ENCODE measurements at places on chromosomes 3 and 15.
A peak's percentile ranks its signal among the peaks of the same experiment; 100 is the strongest.

- DNase-seq: no peak
Measured at GRCh38 chr3:116145613-116146012, 299.7 kb downstream of the LSAMP start.

DNA sequence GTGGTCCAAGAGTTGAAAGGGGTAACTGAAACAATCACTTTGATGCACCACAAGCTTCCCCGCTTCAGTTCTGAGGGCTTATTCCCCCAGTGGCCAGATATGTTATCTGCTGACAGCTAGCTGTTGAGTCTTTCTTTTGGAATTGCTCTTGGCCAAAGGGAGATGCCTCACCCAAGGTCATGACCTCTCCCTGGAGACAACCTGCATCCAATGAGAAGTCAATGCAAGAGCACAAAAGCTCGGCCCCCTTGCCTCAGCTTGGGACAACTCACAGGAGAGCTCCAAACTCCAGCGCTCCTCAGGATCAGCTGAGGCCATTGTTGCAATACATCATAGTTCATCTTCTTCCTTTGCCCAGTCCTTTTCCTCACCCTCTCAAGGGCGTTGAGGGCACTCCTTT, 31.0 kb upstream of the THBS1 start:
- DNase-seq: no peak

DNA sequence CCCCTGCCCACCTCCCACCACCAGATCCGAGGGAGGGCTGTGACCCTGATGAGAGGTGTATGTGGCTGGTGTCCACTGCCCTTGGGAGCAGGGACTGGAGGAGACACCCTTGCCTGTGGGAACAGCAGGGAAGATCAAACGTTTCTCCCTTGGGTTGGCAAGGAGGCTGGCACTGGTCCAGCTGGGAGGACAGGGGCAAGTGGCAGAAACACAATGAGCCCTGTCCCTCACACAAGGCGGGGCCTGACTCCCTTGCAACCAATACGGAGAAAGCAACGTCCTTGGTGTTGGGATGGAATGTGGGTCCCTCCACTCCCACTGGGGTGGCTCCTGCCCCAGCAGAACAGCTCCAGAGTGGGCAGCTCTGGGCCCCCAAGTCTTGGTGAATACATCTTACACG, 5.2 kb downstream of the HYAL2 start:
- DNase-seq: no peak

DNA sequence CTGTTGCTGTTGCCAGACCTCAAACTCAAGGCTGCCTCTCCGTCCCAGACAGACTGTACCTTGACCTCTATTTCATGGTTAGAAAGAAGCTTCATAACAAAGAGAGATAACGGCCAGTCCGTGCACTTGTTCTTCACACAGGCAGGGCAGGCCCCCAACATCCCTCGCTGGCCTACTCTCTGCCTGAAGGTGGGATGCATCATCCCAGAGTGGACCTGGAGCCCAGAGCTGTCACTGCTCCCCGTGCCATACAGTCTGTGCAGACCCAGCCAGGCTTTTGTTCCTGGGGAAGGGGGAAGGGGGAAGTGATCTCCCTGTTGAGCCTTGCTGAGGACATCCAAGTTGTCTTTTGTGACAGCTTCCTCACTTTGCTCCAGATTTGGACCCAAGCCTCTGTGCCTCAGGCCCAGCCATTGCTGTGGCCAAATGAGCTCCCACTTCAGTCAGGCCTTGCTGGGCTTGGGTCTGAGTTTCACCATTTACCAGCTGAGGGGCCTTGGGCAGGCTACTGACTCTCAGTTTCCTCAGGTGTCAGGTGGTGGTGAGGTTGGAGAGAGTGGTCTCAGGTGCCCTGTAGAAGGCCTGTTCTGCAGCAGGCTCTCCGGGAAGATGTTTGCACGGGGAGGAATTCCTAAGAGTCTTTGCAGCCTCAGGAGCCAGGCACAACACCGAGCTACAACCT, 141.6 kb downstream of the DNAJB8 start:
- no peak for DNase-seq

DNA sequence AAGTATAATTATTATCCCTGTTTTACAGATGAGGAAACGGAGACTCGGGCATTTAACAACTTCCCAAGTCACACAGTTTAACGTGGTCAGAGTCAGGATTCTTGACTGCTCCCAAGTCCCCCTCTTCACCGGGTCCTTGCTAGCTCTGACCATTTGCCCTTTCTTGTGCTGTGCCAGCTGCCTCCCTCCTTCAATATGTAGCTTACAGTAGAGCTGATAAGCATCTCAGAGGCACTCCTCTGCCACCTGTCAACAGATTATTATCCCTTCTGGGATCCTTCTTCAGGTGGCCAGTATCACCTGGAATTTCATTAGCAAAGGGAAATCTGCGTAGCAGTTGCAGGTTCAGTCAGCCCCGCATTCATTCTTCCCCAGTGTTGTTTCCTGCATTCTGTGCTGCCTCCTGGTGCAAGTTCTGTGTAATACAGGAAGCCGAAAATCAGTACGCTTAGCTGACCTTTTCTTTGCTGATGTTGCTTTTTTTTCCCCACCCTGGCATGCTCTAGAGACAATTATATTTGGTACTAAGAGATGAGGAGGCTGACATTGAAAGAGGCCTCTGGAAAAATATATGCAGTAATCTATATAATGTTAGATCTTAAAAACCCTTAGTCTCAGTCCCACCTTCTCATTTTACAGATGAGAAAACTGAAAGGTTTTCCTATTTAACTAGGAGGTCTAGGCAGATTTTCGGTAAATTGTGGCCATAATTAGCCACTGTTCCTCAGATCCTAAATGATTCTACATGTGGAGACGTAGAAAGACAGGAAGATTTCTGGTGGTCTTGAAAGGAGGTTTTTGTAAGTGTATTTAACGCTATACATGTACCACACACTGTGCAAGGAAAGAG, 24.8 kb downstream of the TMOD2 start:
- peak; percentile 49 for DNase-seq

DNA sequence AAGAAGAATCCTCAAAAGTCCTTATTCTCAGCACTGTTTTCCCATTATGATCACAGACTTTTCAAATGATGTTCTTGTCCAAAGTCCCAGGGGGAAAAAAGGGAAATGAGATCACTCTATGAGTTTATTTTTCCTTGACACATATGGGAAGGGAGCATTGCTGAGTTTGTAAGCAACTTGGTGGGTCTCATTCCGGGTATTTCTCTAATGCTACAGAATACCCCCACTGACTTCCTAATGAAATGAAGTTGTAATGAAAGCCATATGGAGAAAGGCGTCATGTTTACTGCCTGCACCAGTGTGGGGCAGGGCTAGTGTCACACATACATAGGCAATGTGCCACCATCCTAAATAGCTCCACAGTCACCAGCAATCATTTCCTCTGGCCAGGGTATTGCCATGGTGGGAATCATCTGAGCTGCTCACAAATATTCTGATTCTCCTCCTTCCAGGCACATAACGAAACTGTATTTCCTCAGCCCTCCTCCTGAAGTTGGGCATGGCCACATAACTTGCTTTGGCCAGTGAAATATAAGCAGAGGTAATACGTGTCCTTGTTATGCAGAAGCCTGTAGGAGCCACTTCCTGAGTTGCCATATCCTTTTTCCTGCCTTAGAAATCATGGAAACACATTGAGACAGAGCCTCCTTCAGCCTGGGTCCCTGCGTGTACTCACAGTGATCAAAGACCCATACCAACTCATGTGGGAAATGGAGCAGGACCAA, 41.0 kb upstream of the C15orf61 start:
- DNase-seq: no peak

DNA sequence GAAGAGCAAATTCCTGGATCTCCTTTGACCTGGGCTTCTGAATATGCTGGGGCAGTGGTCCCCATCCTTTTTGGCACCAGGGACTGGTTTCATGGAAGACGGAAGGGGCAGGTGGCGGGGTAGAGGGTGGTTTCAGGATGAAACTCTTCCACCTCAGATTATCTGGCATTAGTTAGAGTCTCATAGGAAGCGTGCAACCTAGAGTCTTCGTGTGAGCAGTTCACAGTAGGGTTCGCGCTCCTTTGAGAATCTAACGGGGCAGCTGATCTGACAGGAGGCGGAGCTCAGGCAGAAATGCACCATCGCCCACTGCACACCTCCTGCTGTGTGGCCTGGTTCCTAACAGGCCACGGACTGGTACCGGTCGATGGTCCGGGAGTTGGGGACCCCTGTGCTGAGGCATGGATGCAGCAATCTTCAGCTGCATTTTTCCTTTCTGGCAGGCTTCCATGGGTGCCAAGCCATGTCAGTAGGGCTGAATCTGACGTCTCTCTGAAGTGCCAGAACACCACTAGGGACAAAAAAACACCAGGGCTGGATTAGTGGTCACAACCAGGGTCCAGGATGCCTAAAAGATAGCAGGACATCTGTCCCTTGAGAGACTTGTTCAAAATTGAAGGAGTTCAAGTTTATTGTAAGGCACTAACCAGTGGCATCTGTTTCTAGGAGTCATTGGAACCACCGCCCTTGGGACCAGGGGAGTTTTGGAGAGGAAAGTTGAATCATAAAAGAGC, 8.4 kb upstream of the GOLGB1 start:
- DNase-seq: no peak

GRCh38 chr3:98003306-98003969, 31.2 kb upstream of the RIOX2 start:
- DNase-seq: no peak

DNA sequence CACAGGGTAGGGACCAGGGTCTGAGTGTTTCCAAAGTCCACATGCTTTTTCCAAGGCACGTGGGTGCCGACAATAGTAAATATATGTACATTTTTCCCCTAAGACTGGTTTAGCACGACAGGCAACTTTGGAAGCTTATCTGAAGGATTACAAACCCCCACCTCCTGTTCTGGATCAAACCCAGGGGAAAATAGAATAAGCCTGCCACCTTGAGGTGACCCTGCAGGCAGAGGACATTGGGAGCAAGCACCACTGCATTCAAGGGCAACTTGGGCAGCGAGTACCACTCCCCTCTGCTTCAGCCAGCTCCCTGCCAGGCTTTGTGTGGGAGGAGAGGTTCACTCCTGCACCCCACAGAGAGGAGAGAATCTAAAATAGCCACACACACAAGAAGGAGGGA, 44.8 kb downstream of the KBTBD12 start:
- no peak for DNase-seq

DNA sequence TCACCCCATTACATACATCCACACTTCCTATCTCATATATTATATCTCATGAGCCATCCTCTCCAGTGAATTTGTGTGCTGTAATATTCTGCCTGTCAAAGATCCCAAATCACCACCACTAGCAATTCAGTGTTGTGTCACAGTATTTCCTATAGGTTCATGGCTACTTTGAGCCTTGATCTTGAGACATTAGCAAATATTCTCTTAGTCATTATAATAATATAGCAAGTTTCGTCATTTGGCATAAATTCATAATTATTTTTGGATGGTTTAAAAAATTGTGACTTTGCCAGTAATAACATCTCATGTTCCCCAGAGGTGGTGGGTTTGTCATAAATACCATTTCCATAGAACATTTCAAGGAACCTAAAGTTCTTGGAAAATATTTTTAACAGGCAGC, 47.7 kb downstream of the CMSS1 start:
- DNase-seq: no peak

GRCh38 chr15:79673416-79674123, 223.2 kb downstream of the MTHFS start:
- DNase-seq: peak; percentile 59

GRCh38 chr3:11510001-11510340, 133.7 kb downstream of the VGLL4 start:
- DNase-seq: no peak

DNA sequence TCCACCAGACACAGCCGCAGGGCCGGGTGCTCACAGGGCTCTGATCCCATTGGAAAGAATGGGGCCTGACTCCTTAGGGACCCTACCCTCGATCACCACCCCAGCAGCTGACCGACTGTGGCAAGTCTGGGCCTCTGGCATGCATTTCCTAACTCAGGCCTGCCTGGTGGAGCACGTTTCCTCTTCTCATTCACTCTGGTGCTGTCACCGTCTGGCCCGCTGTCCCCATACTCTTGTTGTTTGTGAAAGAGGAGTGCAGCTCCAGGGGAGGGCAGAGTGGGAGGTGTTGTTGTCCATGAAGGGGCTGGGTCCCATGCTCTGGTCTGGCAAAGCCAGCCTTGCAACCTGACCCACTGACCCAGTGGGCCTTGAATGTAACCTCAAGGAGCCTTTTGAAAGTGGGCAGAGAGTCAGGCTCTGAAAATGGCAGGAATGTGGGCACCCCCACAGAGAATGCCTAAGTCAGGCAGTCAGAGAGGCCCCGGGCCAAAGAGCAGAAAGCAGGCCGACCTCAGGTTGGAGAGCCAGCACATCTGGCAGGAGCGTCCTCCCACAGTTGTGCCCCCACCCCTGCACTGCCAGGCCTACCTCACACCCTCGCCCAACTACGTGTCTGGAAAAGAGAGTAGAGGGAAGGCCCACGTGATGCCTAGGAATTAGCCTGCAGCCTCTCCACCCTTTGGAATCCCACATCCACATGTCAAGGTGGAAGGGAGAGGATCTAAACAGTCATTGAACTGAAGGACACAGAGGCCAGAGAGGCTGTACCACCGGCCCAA, 10.9 kb downstream of the SEMA7A start:
- DNase-seq: no peak

GRCh38 chr3:134709561-134710312, 58.9 kb upstream of the KY start:
- DNase-seq: no peak

DNA sequence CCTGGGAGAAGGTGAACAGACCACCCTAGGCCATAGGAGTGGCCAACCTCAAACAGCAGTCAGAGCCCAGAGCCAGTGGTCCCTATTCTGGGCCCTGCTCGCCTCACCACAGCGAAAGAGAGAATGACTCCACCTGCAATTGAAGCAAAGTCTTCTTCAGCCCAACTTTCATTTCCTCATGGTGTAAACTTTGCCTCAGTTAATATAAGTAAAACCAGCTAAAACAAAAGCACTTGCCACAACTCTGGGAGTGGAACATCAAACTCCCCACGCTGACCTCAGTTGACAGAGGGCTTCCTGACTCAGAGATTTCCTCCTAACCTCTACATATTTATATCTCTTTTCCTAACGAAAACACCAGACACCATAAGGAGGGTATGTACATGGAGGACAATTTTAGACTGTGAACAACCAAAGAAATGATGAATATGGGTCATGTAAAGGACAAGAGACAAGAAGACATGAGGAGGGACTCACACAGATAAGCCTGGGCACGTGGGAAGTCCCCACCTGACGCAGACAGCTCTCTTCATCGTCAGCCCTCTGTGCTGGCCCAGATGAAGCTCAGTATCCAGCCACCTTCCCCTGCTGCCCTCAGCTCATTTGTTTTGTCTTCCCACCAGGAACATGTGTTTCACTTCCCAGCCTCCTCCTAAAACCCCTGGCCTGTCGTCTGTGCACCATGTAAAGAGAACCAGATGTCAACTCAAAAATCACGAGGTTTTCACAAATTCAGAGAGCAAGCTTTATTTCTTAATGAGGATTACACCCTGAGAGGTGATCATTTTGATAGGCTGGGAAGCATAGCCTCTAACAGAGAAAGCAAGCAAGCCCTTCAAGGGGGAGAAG, 140.9 kb downstream of the KCNMB2 start:
- DNase-seq: no peak

Measured in activated CD4-positive, alpha-beta T cell treated with anti-CD3 and anti-CD28 coated beads, Interleukin-2, Interleukin-4, amounts not matched to agents 100 ng/mL and 50 ng/mL, durations not matched to agents 16 hours and 8 hours (primary cell).